Esophagus mucosa (tissue), 1 donor: ENCODE measurements at places on chromosomes 12 and 14. TPM values are rescaled to one million over a fixed set of nuclear protein-coding genes. Genes with fewer than 3 reads are reported as not detected.

DNA sequence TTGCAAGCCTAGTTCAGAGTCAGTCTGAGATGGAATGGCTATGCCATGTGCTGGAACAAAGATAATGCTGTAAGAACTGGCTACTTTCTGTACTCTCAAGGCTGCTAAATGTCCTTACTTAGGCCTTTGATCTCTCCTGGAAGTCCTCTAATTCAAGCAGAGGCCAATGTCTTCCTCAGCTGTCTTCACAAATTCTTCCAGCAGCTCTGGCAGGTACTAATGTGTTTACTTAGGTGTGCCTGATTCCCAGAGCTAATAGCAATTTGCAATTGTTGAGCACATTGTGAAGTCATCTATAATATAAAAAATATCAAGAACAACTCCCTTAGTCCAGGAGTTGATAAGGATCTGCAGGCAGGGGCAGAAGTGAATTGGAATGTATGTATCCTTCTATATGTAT, 3.8 kb upstream of the MYF5 start:
- no peak for ATAC-seq

DNA sequence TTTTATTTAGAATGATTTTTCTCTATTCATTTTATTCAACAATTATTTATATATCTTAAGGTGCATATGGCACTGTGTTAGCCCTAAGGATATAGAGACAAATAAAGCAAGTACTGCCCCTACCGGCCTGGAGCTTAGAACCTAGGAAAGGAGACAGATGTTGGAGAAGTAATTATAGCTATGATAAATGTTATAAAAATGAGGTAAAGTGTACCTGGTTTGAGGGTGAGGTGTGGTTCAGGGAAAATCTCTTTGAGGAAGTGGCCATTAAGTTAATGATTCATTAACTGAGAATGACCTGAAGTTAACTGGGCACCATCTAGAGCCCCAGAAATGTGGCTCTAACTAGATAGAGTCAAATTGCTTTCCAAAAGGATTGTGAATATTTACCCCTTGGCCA, 31.9 kb downstream of the CDKL1 start:
- ATAC-seq, result peak; percentile 48

- no peak for ATAC-seq
Measured at GRCh38 chr12:98719515-98720504, 74.7 kb downstream of the APAF1 start.

- peak; percentile 87 for ATAC-seq
Measured at GRCh38 chr12:57583008-57583831, 7.8 kb upstream of the PIP4K2C start.

DNA sequence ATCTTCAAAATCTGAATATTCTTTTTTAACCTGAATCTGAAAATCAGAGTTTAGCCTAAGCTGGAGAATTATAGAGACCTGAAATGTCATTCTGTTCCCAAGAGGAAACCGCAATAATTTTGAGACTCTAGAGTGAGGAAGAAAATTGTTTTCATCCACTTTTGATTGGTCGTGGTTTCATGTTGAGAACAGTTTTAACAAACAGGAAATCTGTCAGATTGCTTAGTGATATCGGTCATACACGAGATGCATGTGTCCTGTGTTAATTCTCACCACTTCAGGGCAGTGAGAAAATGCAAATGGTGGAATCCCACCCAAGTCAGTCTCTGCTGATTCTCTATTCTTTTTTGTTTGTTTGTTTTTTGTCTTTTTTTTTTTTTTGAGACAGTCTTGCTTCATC, 1498.5 kb upstream of the TMEM132C start:
- no peak for ATAC-seq

DNA sequence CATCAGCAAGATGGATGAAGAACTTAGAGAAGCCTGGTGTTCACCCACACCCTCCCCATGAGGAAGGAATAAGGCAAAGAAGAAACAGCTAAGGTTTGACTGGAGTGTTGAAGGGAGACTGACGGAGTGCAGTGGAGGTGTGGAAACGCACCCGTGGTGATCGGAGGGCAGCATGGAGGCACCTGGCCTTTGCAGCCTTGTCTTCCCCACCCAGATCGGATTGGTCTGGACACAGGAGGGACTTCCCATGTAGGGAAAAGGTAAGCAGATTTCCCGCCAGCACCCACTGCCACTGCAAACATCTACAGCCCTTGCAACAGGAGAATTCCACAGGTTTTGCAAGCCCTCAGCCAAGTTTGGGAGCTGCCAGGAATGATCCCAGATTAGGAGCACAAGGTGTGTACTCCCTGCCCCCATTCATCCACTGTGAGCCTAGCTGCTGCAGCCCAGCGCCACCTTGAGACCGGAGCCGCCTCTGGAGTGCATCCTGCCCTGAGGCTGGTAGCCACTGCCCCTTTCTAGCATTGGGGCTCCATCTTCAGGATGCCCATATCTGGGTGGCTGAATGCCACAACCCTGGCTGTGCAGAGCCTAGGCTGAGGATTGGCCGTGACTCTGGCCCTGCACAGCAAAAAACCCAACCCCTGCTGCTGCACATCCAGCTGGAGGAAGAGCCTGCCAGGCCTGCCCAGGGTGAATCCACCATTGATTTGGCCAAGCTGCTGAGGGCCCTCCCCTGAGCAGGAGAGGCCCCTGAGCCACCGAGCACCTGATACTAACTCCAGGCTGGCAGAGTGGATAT, 411.1 kb downstream of the TMEM121 start:
- ATAC-seq, result no peak

DNA sequence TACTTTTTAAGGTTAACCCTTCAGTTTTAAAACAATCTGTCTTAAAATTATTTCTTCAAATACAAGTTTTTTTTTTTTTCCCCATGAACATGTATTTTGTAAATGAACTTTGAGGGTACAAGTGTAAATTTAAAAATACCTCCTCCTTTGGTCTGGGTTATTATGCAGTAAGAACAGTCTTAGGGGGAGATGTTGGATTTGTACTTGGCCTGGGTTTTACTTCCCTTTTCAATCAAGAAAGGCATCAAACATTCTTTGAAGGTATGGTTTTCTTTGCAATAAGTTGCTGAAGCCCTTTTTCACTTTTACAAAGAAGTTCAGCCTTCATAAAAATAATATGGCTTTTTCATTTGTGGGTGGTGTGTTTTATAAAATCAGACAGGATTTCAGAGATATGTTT, 20.5 kb downstream of the WBP11 start:
- ATAC-seq, result no peak

The RNASE2 gene
- total RNA-seq, result not detected

GRCh38 chr14:97395068-97395467, 597.9 kb downstream of the VRK1 start:
- ATAC-seq, result peak; percentile 26

GRCh38 chr14:70999117-70999516, 91.9 kb downstream of the PCNX1 start:
- ATAC-seq, result no peak

The SPIC gene
- total RNA-seq, result 0.16 TPM

- no peak for ATAC-seq
Measured at GRCh38 chr12:67942724-67943123, 46.5 kb upstream of the IFNG-AS1 start.

DNA sequence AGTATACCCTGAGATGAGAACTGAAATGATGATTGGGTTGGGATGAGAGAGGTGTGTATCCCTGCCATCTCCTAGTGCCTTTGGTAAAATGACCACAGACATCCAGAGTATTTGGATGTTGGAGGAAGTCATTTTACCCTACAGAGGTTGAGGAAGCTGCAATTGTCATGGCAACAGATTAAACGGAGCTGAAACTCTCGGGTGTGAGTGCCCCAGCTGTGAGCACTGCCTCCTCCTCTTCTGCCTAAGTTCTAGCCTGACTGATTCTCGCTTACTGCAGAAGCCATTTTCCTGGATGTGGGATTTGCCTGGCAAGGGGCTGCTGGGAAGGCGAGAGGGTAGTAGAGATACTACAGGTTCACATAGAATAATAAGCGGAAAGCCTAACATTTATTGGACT, 10.3 kb upstream of the PPP4R4 start:
- no peak for ATAC-seq

GRCh38 chr12:43255522-43256111, 296.4 kb downstream of the ADAMTS20 start:
- no peak for ATAC-seq

GRCh38 chr12:39830852-39831520, 211.4 kb upstream of the ABCD2 start:
- no peak for ATAC-seq

GRCh38 chr14:98109326-98109725, 1162.7 kb downstream of the BCL11B start:
- no peak for ATAC-seq

The FGF6 gene
- total RNA-seq, result not detected

GRCh38 chr12:31821484-31821883, 92.7 kb upstream of the AMN1 start:
- ATAC-seq, result no peak
